PC-3 (cell line): ENCODE measurements at places on chromosomes 2 and 18.

DNA sequence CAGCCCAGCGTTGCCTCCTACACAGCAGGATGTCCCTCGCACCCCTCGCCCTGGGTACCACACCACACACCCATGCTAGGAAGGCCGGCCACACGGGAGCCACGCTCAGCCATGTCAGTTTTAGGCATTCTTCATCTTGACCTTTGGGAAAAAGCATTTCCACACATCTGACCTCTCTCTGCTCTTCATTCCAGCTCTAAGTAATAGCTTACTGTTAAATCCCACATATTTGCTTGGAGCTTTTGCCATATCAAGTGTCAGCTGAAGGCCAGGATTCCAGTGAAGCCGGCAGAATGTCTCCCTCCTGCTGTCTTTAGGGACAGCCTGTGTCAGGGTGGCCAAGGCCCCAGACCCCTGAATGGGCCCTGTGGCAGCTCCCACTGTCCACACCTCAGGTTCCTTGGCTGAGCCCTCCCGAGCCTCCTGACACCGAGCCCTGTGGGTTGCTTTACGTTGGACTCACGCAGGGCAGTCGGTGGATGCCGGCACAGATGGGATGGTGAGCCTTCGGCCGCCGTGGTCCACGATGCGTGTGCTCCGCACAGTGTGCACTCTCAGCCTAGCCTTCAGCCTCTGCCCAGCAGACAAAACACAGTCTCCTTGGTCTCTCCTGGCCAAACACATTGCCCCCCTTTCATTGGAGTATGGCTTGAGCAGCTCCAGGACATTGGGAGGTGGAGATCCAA, 202.0 kb downstream of the SEPTIN10 start:
- no peak overlapping the region for H3K4me3 ChIP-seq
- no peaks in the 10 kb centered on the region for H3K27me3 ChIP-seq
- H3K27ac ChIP-seq = no peak overlapping the region
- no peak for DNase-seq

DNA sequence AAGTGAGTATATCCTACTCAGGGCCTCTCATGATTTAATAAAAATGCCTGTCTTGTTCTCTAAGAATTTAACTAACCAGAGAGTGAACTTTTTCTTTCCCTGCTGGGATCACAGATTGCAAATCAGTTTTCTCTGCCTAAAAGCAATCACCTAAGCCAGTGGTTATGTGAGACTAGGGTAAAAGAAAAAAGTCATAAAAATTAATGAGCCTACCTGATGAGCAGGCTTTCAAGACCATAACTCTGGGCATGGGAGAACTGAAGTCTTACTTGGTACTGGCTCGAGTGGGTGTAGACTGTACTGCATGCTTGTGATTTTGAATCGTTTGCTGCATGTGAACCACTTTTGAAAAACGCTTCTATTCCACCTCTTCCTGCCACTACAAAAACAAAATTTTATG, 1677.0 kb upstream of the LRRTM1 start:
- no peak overlapping the region for H3K27ac ChIP-seq
- no peaks in the 10 kb centered on the region for H3K4me1 ChIP-seq
- H3K4me3 ChIP-seq = no peak overlapping the region
- H3K27me3 ChIP-seq = no peaks in the 10 kb centered on the region
- H3K36me3 ChIP-seq = no peaks in the 10 kb centered on the region
- DNase-seq = no peak

DNA sequence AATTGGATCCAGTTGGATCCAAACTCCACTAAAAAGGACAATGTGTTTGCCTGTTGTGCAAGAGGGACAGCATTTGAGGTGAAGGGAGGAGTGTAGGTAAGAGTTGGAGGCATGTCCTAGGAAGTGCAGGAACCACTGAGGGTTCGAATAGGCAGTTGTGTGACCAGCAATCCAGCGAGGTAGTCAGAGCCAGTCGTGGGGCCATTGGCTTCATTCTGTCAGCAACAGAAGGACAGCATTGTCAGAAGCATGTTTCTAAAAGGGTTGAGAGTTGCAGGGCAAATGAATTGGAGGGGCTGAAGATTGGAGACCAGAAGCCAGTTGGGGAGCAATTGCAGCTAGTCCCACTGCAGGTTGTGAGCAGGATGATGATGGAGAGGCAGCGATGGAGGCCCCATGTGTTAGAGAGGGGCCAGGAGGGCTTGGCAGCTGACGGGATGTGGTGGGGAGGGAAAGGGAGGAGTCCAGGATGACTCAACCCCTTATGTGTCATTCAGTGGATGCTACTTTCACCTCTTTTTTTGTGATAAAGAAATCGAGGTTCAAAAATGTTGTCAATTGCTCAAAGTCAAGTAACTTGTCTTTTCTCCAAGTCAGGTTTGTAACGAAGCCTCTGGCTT, 96.7 kb upstream of the SIX3 start:
- no peak overlapping the region for H3K27ac ChIP-seq
- H3K4me1 ChIP-seq = no peaks in the 10 kb centered on the region
- DNase-seq = peak; percentile 10
- no peaks in the 10 kb centered on the region for H3K36me3 ChIP-seq
- H3K27me3 ChIP-seq = peaks cover 31% of the 10 kb centered on the region

GRCh38 chr2:218890369-218890768, 9.7 kb downstream of the WNT10A start:
- peaks cover 30% of the 10 kb centered on the region for H3K4me1 ChIP-seq
- no peak for DNase-seq
- H3K4me3 ChIP-seq = no peak overlapping the region
- H3K36me3 ChIP-seq = no peaks in the 10 kb centered on the region
- no peak overlapping the region for H3K27ac ChIP-seq

DNA sequence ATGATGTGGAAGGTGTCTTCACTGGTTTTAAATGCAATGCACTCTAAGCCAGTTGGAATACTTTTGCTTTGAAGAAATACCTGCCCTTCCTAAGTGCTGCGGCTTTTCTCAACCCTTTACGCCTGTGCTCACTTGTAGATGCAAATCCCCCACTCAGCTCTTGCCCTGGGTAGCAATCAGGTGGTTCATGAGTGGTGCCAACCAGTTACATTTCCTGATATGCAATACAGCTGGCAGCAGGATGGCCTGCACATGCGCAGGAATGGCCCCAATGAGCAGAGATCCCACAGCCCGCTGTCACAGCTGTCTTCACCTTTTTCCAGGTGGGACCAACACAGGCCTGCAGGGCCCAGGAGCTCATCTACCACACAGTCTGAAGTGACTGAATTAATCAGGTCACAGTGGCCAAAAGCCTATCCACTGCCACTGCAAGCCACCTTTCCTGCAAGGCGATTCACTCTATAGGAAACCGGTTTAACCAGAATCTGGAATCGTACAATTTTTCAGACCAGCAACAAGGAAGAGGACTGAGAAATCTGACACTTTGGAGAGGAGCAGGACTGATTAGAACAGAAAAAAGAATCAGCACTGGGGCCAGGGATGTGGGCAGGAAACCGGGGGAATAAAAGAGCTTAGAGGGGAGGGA, 247.8 kb downstream of the MYT1L start:
- H3K4me1 ChIP-seq = no peaks in the 10 kb centered on the region
- H3K27me3 ChIP-seq = peaks cover 30% of the 10 kb centered on the region
- H3K4me3 ChIP-seq = no peak overlapping the region
- no peaks in the 10 kb centered on the region for H3K36me3 ChIP-seq
- DNase-seq = peak; percentile 48

DNA sequence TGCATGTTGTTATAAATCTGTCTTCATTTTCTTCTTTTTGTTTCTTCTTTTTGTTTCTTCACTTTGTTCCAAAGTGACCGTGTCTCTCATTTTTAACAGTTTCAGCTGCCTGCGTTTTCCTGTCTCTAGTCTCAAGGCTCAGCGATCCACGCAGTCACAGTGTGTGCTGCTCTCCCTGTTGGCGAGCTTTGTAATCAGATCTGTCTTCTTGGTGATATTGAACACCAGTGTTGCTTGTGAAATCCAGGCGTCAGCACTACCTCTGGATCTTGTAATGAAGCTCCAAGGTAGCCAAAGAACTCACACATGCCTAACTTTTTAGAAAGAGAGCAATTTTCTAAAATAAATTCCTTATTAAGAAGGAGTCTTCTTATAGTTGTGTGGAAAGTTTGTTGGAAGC, 13.2 kb downstream of the SNTG2 start:
- H3K36me3 ChIP-seq = no peaks in the 10 kb centered on the region
- peaks cover 43% of the 10 kb centered on the region for H3K27me3 ChIP-seq

GRCh38 chr18:75836516-75836915, 409.0 kb upstream of the SMIM21 start:
- H3K36me3 ChIP-seq = no peaks in the 10 kb centered on the region
- H3K27me3 ChIP-seq = peaks cover 22% of the 10 kb centered on the region
- no peak overlapping the region for H3K27ac ChIP-seq
- DNase-seq = no peak
- no peaks in the 10 kb centered on the region for H3K4me1 ChIP-seq

DNA sequence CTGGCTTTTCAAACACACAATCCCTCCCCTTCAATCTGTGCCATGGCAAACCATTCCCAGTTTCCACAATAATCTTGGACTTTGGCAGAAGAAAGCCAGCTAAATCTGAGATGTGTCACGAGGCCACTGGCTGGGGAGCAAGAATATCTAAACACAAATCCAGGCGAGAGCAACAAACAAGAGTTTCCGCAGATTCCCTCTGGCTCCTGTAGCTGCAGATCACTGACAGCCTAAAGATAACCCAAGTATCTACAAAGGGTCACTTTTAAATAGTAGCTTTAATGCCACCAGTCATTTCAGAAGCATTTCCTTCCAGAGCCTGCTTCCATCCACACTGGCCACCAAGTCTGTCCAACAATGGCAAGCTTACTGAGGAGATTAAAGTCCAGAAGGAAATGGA, 86.9 kb downstream of the ACVR1 start:
- no peaks in the 10 kb centered on the region for H3K27me3 ChIP-seq
- H3K27ac ChIP-seq = no peak overlapping the region
- H3K4me3 ChIP-seq = no peak overlapping the region

GRCh38 chr18:43160509-43160908, 45.0 kb upstream of the RIT2 start:
- no peaks in the 10 kb centered on the region for H3K36me3 ChIP-seq
- no peaks in the 10 kb centered on the region for H3K27me3 ChIP-seq
- H3K27ac ChIP-seq = no peak overlapping the region
- DNase-seq = no peak
- H3K4me1 ChIP-seq = no peaks in the 10 kb centered on the region

DNA sequence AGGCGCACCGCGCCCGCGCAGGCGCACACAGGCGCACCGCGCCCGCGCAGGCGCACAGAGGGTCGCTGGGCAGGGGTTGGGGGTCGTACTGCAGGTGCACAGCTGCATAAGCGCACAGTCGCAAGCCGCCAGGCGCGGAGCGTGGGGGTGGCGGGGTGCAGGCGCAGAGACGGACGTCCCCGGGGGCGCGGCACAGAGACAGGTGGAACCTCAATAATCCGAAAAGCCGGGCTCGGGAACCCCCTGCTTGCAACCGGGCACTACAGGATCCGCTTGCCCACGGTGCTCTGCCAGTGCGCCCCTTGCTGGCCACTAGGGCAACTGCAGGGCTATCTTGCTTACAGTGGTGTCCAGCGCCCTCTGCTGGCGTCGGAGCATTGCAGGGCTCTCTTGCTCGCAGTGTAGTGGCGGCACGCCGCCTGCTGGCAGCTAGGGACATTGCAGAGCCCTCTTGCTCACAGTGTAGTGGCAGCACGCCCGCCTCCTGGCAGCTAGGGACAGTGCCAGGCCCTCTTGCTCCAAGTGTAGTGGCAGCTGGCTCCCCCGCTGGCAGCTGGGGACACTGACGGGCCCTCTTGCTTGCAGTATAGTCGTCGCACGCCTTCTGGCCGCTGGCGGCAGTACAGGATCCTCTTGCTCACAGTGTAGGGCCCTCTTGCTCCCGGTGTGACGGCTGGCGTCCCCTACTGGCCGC, 34.9 kb downstream of the FAM110C start:
- peak; percentile 28 for DNase-seq
- H3K27me3 ChIP-seq = no peaks in the 10 kb centered on the region
- no peaks in the 10 kb centered on the region for H3K36me3 ChIP-seq
- no peak overlapping the region for H3K27ac ChIP-seq
- no peak overlapping the region for H3K4me3 ChIP-seq

- H3K4me3 ChIP-seq = no peak overlapping the region
- peaks cover 11% of the 10 kb centered on the region for H3K4me1 ChIP-seq
- no peaks in the 10 kb centered on the region for H3K36me3 ChIP-seq
- peak; percentile 92 for DNase-seq
These were observed 32.3 kb downstream of the SCTR start for GRCh38 chr2:119491776-119492525.

GRCh38 chr2:217929757-217930707, 72.8 kb downstream of the TNS1 start:
- no peak overlapping the region for H3K4me3 ChIP-seq
- H3K27me3 ChIP-seq = peaks cover 69% of the 10 kb centered on the region
- no peak for DNase-seq
- no peaks in the 10 kb centered on the region for H3K4me1 ChIP-seq
- H3K27ac ChIP-seq = no peak overlapping the region

DNA sequence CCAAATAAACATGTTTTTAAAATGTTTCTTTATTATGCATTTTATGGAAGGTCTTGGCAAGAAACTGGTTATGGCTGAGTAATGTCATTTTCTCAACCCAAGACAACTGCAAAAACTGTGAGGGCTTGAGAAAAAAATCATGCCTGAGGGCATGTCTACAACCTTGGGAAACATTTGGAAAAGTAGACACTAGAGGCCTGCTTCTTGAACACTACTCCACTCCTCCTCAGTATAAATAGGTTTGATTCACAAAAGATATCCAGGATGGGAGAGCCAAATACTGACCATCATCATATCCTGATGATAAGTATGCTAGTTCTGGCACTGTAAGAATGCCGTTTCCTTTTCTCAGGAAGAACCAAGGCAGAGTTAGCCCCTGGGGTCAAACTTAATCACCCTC, 71.1 kb downstream of the OSR1 start:
- DNase-seq = no peak
- no peaks in the 10 kb centered on the region for H3K27me3 ChIP-seq
- H3K36me3 ChIP-seq = no peaks in the 10 kb centered on the region
- H3K4me3 ChIP-seq = no peak overlapping the region
